Brain pericyte (primary cell): ENCODE measurements at places on chromosomes 4 and X.

- DNase-seq: no peak
These were observed 430.9 kb downstream of the C4orf33 start for GRCh38 chr4:129526812-129527211.

DNA sequence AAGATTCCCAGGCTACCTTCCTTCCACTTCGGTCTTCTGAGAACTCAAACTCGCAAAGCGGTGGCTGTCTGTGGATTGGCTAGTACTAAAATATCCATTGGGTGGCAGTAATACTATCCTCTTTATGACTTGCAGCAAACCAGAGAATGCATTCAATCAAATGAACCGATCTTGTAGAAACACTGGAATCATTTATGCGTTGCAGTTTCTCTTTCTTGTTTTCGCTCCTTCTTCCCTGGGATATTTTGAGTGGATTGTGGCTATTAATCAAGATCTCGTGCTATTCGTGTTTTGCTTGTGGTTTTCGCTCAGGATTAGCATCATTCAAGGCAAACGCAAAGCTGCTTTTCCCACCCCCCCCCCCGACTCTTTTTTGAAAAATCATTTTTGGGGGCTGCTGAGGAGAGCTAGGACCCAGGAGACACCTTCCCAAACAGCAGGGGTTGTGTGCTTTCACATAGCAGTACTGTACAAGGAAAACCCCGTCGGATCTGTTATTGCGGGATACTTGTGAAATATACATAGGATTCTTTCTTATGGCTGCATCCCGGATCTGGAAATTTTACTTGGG, at the start of gene IL1RAPL1:
Gene IL1RAPL1 (plus strand): TSS at position 466 of the 571 bp plus-strand sequence.
- DNase-seq: no peak

DNA sequence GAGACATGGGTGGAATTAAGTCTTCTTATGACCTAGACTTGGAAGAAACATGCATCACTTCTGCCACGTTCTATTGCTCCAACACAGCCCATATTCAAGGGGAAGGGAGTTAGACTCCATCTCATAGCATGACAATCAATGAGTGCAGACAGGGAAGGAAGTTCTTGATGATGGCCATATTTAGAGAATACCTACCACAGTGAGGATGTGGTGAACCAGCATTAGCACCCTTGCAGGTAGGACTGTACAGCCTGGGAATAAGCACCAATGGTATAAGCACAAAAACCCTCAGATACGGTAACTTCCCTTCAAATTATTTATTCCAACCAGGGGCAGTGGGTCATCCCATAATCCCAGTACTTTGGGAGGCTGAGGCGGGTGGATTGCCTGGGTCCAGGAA, 29.8 kb downstream of the PAGE2 start:
- no peak for DNase-seq

DNA sequence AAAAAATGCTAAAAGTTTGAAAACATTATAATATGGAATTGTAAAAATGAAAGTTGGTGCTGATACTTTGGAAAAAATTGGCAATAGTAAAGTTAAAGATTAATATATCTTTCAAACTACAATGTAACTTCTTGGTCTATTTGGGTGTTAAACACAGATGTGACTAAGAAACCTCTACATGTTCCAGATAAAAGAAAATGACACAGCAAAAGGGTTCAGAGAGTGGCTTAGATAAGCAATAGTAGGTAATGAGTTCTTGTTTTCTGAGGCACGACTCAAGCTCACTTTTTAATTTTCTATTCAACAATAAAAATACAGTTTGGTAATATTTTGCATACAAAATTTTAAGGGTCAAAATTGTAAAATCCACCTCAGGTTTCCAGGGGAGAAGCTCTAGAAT, 292.7 kb downstream of the GALNTL6 start:
- no peak for DNase-seq

GRCh38 chr4:173420324-173420752, 21.4 kb upstream of the SCRG1 start:
- no peak for DNase-seq

- no peak for DNase-seq
These were observed 12.4 kb downstream of the CWH43 start for GRCh38 chr4:48998440-48998839.

- DNase-seq: no peak
These were observed 141.9 kb downstream of the THOC2 start for GRCh38 chrX:123590842-123591486.

DNA sequence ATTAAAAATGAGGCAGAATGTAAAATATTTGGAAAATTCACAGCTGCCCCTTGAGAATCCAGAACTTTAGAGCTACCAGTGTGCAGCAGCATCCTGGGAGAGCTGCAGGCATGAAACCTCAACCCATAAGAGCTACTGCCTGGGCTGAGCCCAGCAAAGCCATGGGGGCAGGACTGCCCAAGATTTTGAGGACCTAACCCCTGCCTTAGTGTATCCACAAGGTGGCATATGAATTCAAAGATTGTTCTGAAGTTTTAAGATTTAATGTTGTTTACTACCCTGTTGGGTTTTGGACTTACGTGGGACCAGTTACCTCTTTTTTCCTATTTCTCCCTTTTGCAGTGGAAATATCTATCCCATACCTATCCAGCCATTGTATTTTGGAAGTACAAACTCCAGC, 26.4 kb downstream of the CASP6 start:
- DNase-seq: no peak

DNA sequence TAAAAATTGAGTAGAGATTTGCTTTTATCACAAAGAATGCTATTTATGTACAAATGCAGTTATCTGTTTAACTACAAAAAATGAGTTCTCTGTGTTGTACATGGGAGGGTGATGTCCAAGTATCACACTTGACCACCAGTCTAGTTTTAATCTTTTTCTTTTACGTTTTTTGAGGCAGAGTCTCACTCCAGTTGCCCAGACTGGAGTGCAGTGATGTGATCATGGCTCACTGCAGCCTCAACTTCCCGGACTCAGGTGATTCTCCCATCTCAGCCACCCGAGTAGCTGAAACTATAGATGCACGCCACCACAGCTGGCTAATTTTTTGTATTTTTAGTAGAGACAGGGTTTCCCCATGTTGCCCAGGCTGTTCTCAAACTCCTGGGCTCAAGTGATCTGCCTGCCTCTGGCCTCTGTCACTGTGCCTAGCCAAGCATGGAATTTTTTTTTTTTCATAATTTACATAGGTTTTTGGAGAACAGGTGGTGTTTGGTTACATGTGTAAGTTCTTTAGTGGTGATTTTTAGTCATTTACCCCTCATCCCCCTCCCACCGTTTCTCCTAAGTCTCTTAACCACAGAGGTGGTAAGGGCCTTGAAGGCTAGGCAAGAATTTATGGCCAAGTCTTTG, 47.9 kb upstream of the RPA4 start:
- no peak for DNase-seq

GRCh38 chrX:31932769-31933168, 860.9 kb upstream of the FTHL17 start:
- no peak for DNase-seq

GRCh38 chr4:89042055-89042454, 14.9 kb downstream of the FAM13A start:
- DNase-seq: no peak
